Thoracic aorta (tissue), 2 donors: ENCODE measurements at places on chromosomes 2 and 18. TPM values are rescaled to one million over a fixed set of nuclear protein-coding genes. Genes with fewer than 3 reads are reported as not detected.
A peak's percentile ranks its signal among the peaks of the same experiment; 100 is the strongest.

CYTIP gene
- 21.2 TPM for total RNA-seq

- H3K4me1 ChIP-seq: no peaks in the 10 kb centered on the region
- no peaks in the 10 kb centered on the region for H3K27me3 ChIP-seq
- no peak overlapping the region for H3K4me3 ChIP-seq
- no peaks in the 10 kb centered on the region for H3K36me3 ChIP-seq
Measured at GRCh38 chr2:165536851-165537499, 67.5 kb downstream of the CSRNP3 start.

GRCh38 chr2:237639052-237639835 lies 11.9 kb downstream of the LRRFIP1 start:
- peaks cover 4% of the 10 kb centered on the region for H3K4me1 ChIP-seq
- DNase-seq: no peak
- H3K4me3 ChIP-seq: no peak overlapping the region
- H3K27me3 ChIP-seq: no peaks in the 10 kb centered on the region

DNA sequence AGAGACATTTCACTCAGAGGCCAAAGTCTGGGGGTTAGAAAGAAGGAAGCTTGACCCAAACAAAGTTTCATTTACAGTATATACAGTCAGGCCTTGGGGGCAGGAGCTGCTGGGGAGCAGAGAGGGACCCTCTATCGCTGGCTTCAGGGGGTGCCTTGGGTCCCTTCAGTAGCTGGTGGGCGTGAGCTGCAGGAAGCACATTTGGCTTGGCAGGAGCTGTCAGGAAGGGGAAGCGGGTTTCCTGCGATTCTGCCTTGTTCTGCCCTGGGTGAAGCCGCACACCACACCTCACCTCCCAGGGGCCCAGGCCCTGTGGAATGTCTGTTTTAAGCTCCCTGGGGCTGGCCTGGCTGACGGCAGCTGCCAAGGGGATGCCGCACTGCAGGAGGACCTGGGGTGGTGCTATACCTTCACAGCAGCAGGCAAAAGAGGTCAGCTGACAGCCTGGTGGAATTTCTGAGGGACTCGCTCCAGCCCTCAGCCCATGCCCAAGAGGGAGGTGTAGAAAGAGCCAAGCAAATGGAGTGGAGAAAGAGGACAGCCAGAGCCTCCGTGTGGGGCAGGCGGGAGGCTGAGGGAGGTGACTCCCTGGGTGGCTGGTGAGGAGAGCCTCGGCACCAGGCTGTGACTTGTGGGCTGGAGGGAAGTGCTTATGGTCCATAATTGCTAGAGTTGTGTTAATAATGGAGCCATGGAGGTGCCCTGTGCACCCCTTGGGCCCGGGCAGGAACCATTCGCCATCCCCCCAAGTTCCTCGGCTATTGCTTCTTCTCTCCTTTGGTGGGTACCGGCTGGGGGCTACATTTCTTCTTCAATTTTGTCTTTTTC lies 43.9 kb downstream of the PSD4 start:
- no peak overlapping the region for H3K4me3 ChIP-seq
- H3K27me3 ChIP-seq: no peaks in the 10 kb centered on the region
- no peaks in the 10 kb centered on the region for H3K36me3 ChIP-seq
- H3K27ac ChIP-seq: no peak overlapping the region

GAL3ST2 gene
- total RNA-seq: 2.2 TPM

UPP2 gene
- not detected for total RNA-seq

GRCh38 chr18:58024139-58024538 lies 19.9 kb upstream of the NEDD4L start:
- no peaks in the 10 kb centered on the region for H3K27me3 ChIP-seq
- H3K36me3 ChIP-seq: no peaks in the 10 kb centered on the region
- H3K4me1 ChIP-seq: no peaks in the 10 kb centered on the region
- no peak overlapping the region for H3K4me3 ChIP-seq
- H3K27ac ChIP-seq: no peak overlapping the region
- no peak for DNase-seq

CBLN2 gene
- not detected for total RNA-seq

GRCh38 chr18:9335697-9336045 lies 1.1 kb downstream of the TWSG1 start:
- H3K36me3 ChIP-seq: peaks cover 12% of the 10 kb centered on the region
- H3K27ac ChIP-seq: peak overlapping the region; percentile 95
- H3K27me3 ChIP-seq: no peaks in the 10 kb centered on the region
- peak overlapping the region; percentile 99 for H3K4me3 ChIP-seq
- DNase-seq: no peak

TDRD15 gene
- total RNA-seq: 0.14 TPM

- H3K4me3 ChIP-seq: no peak overlapping the region
- H3K36me3 ChIP-seq: no peaks in the 10 kb centered on the region
- DNase-seq: no peak
- peak overlapping the region; percentile 95 for H3K27ac ChIP-seq
Measured at GRCh38 chr2:41990688-41991087, 57.1 kb upstream of the PKDCC start.

- no peaks in the 10 kb centered on the region for H3K36me3 ChIP-seq
- no peak for DNase-seq
- no peaks in the 10 kb centered on the region for H3K27me3 ChIP-seq
- H3K4me3 ChIP-seq: no peak overlapping the region
Measured at GRCh38 chr2:65043001-65043400, 13.2 kb upstream of the CEP68 start.

GRCh38 chr2:42421601-42422239 lies 60.7 kb upstream of the COX7A2L start:
- no peak overlapping the region for H3K4me3 ChIP-seq
- DNase-seq: no peak
- no peaks in the 10 kb centered on the region for H3K27me3 ChIP-seq

DNA sequence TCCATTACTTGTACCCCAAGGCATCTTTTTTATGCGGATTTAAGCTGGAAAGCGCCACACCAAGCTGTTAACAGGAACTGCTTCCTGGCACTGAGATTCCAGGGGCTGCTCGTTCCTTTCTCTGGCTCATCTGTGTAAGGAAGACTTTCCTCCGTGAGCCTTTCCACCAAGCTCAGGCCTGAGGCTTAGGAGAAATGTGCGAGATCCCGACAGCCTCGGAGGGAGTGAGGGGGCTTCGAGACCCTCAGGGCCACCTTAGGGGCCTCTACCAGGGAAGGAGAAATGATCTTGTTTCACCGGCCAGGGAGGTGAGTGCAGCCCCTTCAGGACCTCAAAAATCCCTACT lies 17.1 kb downstream of the B3GNT7 start:
- no peak overlapping the region for H3K27ac ChIP-seq
- no peak for DNase-seq
- no peaks in the 10 kb centered on the region for H3K27me3 ChIP-seq

- peak overlapping the region; percentile 78 for H3K4me3 ChIP-seq
- DNase-seq: no peak
- H3K27ac ChIP-seq: peak overlapping the region; percentile 92
Measured at GRCh38 chr2:85584857-85585780, 888 bp downstream of the VAMP5 start.

DNA sequence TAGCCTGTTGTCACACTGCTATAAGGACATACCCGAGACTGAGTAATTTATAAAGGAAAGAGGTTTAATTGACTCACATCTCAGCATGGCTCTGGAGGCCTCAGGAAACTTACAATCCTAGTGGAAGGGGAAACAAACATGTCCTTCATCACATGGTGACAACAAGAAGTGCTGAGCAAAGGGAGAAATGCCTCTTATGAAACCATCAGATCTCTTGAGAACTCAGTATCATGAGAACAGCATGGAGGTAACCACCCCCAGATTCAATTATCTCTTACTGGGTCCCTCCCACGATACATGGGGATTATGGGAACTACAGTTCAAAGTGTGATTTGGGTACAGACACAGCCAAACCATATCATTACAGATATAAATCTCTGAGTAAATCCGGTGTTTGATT lies 148.7 kb downstream of the PRPF40A start:
- H3K36me3 ChIP-seq: no peaks in the 10 kb centered on the region
- no peak for DNase-seq
- H3K27me3 ChIP-seq: no peaks in the 10 kb centered on the region
- H3K27ac ChIP-seq: no peak overlapping the region

DNA sequence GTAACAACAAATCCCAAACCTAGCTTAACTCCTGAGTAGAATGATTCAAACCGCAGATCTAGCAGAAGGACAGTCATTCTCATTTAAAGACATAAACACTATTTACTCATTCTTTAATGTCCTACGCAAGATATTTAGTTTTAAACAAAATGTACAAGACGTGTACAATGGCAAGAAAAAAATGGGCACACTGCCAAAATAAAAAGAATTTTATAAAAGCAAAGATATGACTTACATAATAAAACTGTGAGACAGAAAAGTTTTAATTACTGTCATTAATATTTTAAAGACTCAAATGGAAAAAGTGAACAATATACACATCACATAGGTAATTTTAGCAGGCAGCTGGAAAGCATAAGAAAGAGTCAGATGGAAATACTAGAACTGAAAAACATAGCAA lies 157.8 kb downstream of the GALNT13 start:
- H3K4me3 ChIP-seq: no peak overlapping the region
- DNase-seq: no peak
- no peaks in the 10 kb centered on the region for H3K36me3 ChIP-seq
- H3K27me3 ChIP-seq: no peaks in the 10 kb centered on the region
- no peaks in the 10 kb centered on the region for H3K4me1 ChIP-seq

GRCh38 chr2:216006164-216006663 lies 7.1 kb downstream of the MREG start:
- no peaks in the 10 kb centered on the region for H3K4me1 ChIP-seq
- H3K4me3 ChIP-seq: no peak overlapping the region
- no peaks in the 10 kb centered on the region for H3K36me3 ChIP-seq
- H3K27me3 ChIP-seq: no peaks in the 10 kb centered on the region
- H3K27ac ChIP-seq: no peak overlapping the region

DNA sequence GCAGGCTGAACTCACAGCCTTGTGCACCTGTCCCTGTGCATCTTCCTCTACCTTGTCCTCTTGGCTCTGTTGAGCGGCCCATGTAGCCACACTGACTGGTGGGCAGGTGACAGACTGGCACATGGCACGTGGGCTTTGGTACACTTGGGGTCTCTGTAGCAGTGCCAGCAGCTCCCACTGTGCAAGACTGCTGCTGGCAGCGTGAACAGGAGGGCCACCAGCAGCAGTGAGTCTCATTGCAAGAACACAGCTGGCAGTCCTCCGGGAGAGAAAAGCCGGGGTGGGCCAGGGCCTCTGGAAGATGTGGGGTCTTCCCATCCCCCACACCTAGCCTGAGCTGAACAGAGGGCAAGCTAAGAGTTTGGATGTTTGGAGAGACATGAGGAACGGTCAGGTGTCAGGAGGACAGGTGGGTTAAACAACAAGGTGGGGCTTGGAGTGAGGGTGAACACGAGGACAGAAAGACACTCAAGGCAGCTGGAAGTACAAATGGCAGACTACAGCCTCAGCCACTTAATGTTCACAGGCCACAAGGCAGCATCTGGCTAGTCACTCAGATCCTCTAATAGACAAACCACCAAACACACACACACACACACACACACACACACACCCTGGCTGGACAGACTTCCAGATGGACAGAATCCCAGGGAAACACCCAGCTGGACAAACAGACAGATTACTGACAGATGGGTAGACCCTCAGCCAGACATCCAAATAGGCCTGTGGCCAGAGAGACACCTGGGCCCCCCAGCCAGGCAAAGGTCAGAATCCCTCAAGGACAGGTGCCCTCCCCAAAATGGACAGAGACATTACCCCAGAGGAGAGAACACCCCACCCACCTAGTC lies 2.3 kb upstream of the PTPN18 start:
- no peak overlapping the region for H3K4me3 ChIP-seq
- no peaks in the 10 kb centered on the region for H3K27me3 ChIP-seq
- H3K4me1 ChIP-seq: peaks cover 5% of the 10 kb centered on the region
- no peak for DNase-seq
- no peak overlapping the region for H3K27ac ChIP-seq
- no peaks in the 10 kb centered on the region for H3K36me3 ChIP-seq

DNA sequence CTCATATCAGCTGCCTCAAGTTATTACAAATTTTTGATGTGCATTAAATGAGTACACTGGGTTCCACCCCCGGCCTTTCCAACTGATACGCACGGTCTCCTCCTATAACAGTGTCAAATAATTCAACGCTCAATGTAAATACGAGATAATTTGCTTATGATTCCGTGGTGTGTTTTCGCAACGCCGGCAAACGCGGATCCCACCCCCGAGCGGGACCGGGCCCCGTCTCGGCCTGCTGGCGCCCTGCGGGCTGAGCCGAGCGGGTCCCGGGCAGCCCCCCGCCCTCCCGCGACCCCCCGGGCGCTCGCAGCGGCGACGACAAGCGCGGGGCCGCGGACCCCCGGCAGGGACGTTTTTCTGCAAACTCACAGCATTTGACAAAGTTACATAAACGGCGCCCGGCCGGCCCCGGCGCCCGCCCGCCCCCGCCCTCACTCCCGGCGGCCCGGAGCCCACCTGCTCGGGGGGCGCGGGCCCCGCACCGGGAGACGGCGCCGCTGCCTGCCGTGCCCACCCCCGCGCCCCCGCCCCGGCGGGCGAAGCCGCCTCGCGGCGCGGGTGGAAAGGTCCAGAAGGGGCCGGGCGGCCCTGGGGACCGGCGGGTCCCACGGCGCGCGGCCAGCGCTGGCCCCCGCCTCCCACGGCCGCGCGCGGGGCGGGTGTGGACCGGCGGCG lies 762 bp downstream of the HDAC4 start:
- peaks cover 6% of the 10 kb centered on the region for H3K4me1 ChIP-seq
- peak overlapping the region; percentile 81 for H3K4me3 ChIP-seq
- no peaks in the 10 kb centered on the region for H3K27me3 ChIP-seq
- no peak overlapping the region for H3K27ac ChIP-seq

DNA sequence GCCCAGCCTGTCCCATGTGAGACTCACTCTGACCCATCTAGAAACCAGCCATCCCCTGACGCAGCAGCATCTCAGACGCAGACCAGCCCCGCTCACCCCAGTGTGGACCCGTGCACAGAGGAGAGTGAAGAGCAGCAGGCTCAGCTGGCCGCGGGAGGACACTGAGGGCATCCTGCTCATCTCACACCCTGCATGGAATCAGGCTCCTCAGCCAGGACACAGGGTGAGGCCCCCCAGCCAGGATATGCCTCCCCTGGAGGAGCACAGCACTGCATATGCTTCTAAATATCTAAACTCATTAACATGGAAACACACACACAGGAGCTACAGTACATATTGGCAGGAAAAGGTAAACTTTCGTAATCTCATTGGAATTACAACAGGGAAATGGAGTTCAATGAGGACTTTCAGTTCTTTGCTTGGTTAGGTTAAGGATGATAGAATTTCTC lies 34.4 kb downstream of the NEMP2 start:
- DNase-seq: no peak
- H3K27me3 ChIP-seq: no peaks in the 10 kb centered on the region
- H3K36me3 ChIP-seq: peaks cover 3% of the 10 kb centered on the region
- no peak overlapping the region for H3K4me3 ChIP-seq
- H3K27ac ChIP-seq: no peak overlapping the region

DNA sequence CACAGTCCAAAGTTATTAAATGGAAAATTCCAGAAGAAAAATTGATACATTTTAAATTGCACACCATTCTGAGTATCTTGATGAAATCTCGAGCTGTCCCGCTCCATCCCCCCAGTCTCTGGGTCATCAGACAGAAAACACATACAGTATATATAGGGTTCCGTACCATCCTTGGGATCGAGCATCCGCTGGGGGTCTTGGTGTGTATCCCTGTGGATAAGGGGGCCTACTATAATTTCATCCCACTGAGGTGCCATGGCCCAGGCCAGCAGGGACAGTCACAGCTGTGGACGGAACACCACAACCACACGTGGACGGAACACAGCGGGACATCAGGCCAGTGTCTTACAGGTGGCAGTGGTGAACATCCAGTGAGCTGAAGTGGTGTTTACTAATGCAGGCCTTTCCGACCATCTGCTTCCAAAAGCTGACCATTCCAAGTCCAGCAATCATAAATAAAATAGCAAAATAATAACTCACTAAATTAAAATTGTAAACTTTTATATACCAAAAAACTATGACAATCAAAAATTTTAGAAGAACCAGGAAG lies 14.0 kb downstream of the TWIST2 start:
- no peaks in the 10 kb centered on the region for H3K27me3 ChIP-seq
- H3K4me1 ChIP-seq: peaks cover 19% of the 10 kb centered on the region
- DNase-seq: no peak
- H3K36me3 ChIP-seq: no peaks in the 10 kb centered on the region
- H3K4me3 ChIP-seq: no peak overlapping the region
- no peak overlapping the region for H3K27ac ChIP-seq
